ENCODE measurements at places on chromosomes 2 and 18.

DNA sequence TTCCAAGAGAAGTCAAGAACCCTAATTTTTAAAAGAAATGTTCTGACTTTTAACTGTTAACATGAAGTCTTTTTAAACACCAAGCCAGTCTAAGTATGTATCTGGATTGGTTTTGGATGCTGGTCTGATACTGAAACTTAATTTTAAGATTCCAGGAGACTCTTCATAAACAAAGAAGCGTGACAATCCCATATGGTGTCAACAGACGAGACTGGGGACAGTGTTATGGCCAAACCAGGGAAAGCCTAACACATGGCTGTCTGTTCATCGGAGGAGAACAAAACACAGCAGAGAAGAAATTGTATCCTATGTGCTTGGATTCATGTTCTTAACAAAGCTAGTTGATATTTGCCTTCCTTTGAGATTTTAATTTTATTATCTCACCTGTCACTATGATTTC lies 80.5 kb upstream of the UPP2 start:
- DNase-seq: no peak

DNA sequence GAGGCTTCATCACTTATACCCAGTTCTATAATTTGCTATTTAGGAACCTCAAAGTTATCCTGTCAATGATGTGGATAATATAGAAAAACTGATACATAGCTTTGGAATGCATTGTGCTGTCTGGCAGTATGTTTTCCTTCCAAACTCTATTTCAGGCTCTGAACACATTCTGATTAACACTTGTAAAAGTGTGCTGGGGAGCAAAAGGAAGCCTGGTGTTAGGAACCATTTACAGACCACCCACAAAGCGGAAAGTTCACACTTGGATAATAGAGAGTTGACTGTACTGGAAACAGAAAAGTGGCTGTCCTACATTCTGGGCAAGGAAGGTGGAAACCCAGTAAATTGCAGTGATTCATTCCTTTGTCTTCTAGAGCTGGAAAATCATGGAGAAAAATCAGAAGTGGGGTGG lies 114.5 kb upstream of the ZFP36L2 start:
- DNase-seq: no peak

- DNase-seq: peak; percentile 35
Measured at GRCh38 chr2:219059725-219060682, 717 bp downstream of the IHH start.

DNA sequence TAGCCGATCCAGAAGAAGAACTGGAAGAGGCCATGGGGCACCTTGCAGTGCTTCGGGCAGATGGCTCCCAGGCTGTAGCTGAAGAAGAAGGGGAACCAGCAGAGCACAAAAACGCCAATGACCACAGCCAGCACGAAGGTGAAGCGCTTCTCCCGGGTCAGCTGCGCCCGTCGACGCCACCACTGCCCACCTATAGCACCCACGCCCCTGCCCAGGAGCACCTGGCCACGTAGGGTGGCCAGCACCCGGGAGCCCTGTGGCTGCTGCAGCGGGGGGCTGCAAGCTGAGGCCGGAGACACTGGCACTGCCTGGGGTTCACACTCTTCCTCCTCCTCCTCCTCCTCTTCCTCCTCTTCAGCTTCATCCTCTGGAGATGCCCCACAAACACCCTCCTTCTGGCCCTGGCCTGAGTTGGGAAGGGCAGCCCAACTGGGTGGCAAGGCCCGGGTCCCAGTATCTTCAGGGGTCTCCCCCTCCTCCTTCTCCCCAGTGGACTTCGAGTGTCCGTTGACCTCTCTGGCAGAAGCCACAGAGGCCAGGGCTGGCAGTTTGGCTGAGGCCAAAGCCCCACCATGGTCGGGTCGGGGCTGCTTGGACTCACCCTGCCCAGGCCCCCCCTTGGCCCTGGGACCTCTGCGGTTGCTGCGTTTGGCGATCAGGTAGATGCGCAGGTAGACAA lies 1.3 kb downstream of the ADRA2B start:
- no peak for DNase-seq

- no peak for DNase-seq
Measured at GRCh38 chr18:37779220-37779619, 213.6 kb upstream of the CELF4 start.

GRCh38 chr2:46193356-46193755 lies 103.9 kb upstream of the EPAS1 start:
- no peak for DNase-seq

DNA sequence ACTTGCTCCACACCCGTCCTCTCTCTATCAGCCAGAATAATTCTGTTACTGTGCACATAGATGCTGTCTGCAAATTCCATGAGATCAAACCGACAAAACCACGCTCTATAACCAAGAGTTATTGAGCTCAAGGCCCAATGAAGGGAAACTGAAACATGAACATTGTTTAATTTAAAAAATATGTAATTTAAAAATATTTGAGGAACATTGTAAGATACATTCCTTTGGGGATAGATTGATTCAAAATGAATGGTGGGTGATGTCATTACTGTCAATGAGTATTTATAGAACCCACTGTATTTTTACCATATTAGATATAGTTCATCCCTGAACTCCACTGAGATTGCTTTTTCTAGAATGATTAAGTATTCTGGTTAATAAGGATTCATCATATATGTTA lies 50.4 kb downstream of the NCKAP5 start:
- no peak for DNase-seq

DNA sequence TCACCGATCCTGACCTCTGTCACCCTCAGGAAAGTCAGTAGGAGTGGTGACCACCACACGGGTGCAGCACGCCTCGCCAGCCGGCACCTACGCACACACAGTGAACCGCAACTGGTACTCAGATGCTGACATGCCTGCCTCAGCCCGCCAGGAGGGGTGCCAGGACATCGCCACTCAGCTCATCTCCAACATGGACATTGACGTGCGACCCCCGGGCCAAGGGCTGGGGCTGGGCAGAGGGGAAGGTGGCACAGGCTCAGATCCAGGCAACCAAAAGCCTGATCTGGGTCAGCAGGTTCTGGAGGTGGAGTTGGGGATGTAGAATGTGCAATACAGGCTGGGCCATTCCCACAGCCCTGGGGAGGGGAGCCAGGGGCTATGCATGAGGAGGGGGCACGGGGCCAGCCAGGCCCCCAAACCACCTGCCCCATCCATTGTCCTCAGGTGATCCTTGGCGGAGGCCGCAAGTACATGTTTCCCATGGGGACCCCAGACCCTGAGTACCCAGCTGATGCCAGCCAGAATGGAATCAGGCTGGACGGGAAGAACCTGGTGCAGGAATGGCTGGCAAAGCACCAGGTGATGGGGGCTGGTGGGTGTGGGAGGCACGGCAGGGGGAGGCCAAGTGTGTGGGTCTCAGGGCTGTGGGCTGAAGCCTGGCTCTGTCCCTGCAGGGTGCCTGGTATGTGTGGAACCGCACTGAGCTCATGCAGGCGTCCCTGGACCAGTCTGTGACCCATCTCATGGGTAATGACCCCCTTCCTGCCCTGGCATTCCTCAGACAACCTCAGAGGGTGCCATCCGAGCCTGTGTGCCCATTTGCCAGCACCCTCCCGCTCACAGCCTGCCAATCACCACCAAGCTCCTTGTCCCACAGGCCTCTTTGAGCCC lies 1.4 kb downstream of the ALPI start:
- no peak for DNase-seq

DNA sequence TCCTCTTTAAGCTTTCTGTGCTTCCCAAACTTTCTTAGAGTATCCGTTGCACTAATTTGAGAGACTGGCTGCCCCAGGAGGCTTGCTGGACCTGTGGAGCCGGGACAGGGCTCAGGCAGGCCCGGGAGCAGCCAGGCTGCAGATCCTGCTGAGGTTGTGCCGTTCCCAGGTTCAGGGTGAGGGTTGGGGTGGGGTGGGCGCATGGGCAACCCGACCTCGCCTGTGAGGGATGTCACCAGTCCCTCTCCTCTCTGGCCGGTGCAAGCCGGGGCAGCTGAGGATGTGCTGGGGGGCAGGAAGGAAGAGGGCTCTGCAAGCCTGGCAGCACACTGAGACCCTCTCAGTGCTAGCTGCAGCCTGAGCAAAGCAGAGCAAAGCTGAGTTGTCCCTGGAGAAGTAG lies 57.6 kb downstream of the DYSF start:
- no peak for DNase-seq

GRCh38 chr2:37283207-37283606 lies 41.4 kb downstream of the PRKD3 start:
- no peak for DNase-seq

DNA sequence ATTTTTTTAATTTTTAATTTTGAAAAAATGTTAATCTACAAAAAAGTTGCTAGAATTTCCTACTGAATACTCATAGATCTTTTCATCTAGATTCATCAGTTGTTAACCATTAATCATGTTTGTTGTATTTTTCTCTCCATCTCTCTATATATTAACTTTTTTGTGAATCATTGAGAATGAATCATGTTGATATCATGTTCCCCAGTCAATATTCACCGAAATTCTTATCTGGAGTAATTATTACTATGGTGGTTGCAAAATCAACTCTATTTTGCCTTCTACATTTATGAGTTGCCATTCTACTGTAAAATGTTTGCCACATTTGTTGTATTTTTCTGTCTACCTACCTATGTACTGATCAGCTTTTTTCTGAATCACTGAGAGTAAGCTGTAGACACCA lies 154.0 kb downstream of the SPP2 start:
- DNase-seq: no peak

DNA sequence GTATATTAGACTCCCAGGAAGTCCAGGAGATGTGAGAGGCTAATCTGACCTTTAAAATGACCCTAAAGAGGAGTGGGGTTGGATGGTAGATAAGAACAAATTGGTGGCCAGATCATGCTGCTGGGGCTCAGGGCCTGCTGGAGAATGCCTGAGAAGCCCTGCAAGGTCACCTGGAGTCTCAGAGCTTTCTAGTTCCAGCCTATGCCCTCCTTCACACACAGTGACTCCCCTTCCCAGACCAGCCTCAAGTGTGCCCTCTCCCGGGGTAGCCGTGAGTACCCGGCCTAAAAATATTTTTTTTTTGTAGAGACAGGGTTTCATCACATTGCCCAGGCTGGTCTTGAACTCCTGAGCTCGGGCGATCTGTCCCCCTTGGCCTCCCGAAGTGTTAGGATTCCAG lies 44.2 kb upstream of the FZD5 start:
- DNase-seq: no peak

DNA sequence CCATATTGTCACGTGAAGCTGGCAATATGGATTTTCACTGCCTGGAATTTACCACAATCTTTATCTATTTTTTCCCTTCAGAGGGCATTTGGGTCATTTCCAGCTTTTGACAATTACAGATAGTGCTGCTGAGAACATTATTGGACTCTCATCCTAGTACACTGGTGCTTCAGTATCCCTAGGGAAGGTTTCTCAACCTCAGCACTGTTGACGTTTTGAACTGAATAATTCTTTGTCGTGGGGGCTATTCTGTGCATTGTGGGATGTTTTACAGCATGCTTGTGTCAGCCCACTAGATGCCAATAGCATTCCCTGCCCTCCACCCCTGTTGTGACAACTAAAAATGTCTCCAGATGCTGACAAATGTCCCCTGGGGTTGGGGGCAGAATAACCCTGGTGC lies 185.7 kb downstream of the TPGS2 start:
- DNase-seq: no peak

- peak; percentile 97 for DNase-seq
Measured at GRCh38 chr2:47344890-47345589, 57.9 kb upstream of the MSH2 start.

DNA sequence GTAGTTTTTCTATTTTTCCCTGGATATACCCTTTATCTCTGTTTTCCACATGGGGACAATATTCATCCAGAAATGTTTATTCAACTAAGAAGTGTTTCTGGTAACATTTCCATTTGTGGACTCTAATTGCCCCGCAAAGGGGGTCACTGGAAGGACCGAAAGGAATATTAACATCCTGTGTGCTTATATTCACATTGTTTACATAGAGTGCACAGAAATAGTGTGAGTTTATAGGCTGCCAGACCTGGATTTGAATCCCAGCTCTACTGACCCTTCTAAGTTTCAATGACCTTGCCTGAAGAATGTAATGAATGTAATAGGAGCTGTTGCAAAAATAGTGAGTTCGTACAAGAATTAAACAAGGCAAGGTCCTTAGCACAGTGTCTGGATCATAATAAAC lies 152.9 kb upstream of the NCKAP5 start:
- no peak for DNase-seq

GRCh38 chr18:61921621-61922235 lies 28.9 kb upstream of the RNF152 start:
- DNase-seq: no peak

DNA sequence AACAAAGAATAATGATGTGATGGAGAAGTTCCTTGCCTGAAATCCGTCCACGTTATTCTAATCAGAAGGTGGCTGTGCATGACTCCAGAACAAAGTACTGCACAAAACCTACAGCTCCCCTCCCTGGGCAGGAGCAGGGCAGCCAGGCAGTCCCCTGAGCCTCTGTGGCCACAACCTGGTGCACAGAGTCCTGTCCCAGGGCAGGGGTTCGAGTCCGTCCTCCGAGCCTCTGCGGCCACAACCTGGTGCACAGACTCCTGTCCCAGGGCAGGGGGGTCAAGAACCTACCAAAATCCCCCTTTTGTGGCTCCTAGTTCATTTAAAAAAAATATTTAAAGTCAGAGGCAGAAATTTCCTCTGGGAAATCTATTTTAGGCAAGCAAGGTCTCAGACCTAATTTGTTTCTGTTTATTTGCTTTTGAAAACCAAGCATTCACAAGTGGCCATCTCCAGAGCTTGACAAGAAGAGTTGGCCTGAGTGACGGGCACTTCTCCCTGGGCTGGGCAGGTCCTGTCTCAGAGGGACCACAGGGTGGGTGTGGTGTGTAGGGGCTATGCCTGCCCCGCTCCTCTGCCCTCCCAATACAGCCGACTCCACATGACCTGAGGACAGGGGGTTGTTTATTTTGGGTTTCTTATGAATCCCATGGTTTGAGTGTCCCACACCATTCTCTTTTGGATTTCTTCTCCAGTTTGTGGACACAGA lies 255.9 kb upstream of the PXDN start:
- no peak for DNase-seq

DNA sequence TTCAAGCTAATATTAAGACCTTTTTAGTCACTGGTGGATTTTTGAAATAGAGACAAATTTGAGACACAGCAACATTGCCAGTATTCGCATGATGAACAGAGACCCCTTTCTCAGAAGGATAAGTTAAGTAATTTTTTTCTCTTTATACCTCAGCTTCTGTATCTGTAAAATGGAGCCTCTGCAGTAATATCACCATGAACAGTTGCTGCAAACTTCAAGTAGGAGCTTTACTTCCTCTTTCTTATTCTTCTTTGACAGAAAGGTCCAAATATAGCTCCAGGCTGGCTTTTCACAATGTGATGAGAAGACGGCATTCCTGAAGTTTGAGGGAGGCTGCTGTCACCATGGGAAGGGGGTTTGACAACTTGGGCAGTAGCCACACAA lies 158.7 kb downstream of the TDRD15 start:
- no peak for DNase-seq

GRCh38 chr2:50723286-50723938 lies 308.5 kb downstream of the NRXN1 start:
- DNase-seq: no peak

DNA sequence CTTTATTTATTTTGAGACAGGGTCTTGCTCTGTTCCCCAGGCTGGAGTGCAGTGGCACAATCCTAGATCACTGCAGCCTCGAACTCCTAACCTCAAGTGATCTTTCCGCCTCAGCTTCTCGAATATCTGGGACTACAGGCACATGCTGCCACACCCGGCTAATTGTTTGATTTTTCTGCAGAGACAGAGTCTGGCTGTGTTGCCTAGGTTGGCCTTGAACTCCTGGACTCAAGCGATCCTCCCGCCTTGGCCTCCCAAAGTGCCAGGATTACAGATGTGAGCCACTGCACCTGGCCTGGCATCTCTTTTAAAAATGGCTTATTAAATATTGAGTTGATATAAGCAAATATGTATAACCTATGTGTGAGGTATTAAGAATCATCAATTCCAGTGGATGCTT lies 209.5 kb downstream of the FAM210A start:
- no peak for DNase-seq
